ENCODE measurements at places on chromosomes 3 and 15. TPM values are rescaled to one million over a fixed set of nuclear protein-coding genes. Genes with fewer than 3 reads are reported as not detected.

Gene ARL6
- total RNA-seq = 2.0 TPM

- H3K4me1 ChIP-seq = no peaks in the 10 kb centered on the region
- no peak for DNase-seq
- no peaks in the 10 kb centered on the region for H3K36me3 ChIP-seq
- no peak overlapping the region for H3K27ac ChIP-seq
- no peak overlapping the region for H3K4me3 ChIP-seq
- no peaks in the 10 kb centered on the region for H3K27me3 ChIP-seq
Measured at GRCh38 chr3:112807685-112808084, 39.0 kb downstream of the CD200R1L start.

DNA sequence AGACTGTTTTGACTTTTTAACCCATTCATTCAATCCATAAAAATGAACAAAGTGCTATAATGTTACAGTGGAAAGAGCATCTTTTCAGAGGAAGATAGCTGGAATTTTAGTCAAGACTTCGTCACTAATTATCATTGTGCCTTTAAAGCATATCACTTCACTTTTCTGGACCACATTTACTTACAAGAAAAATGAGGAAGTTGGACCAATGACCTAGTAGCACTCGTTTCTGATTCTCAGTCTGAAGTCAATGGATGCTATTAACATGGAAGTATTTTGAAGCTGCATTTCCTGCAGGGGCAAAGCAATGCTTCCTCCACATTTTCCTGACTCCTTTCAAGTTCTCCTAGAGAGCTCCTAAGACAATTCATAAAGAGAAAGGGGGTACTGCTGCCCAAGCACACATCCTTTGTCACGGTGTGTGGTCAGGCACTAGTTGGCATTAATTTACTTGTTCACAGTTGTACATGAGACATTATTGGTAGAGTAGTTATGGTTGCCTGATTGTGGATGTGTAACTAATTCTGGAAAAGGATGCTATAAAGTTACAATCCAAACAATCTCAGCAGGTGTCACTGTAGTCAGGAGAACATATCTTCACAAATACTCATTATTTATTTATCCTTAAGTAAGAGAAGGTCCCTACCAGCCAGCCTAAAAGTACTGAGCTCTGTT, 1049.1 kb downstream of the FHIT start:
- H3K4me3 ChIP-seq = no peak overlapping the region
- DNase-seq = no peak
- no peaks in the 10 kb centered on the region for H3K27me3 ChIP-seq

DNA sequence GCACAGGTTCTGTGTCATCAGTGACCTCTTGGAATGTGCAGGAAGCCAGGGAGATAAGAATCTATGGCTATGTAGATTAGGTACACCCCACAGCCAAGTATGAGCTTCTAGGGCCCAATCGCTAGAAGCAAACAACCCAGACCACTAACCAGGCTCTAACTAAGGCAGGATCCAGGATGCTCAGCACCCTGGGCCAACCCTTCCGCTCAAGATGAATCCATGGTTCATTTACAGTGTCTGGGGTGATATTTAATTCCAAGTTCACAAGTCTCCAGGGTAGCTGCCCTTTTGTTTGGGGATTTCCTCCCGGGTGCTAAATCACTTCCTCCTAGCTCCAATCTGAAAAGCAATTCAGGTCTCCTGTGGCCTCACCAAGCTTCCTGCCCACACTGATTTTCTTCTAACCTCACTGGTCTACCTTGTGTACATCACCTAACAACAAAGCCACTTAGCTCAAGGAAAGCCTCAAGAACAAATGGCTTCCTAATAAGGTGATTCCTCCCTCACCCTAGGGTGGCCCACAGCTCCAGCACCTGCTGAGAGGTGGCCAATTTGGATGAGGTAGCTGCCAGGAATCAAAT, 2.4 kb downstream of the EHD4 start:
- no peak overlapping the region for H3K4me3 ChIP-seq
- DNase-seq = no peak
- H3K4me1 ChIP-seq = peaks cover 40% of the 10 kb centered on the region
- H3K27ac ChIP-seq = peak overlapping the region; percentile 75
- no peaks in the 10 kb centered on the region for H3K36me3 ChIP-seq
- no peaks in the 10 kb centered on the region for H3K27me3 ChIP-seq

- no peak for DNase-seq
- H3K36me3 ChIP-seq = no peaks in the 10 kb centered on the region
- H3K4me1 ChIP-seq = no peaks in the 10 kb centered on the region
- no peak overlapping the region for H3K27ac ChIP-seq
- no peak overlapping the region for H3K4me3 ChIP-seq
- H3K27me3 ChIP-seq = no peaks in the 10 kb centered on the region
Measured at GRCh38 chr3:128555098-128555825, 62.3 kb upstream of the GATA2 start.

DNA sequence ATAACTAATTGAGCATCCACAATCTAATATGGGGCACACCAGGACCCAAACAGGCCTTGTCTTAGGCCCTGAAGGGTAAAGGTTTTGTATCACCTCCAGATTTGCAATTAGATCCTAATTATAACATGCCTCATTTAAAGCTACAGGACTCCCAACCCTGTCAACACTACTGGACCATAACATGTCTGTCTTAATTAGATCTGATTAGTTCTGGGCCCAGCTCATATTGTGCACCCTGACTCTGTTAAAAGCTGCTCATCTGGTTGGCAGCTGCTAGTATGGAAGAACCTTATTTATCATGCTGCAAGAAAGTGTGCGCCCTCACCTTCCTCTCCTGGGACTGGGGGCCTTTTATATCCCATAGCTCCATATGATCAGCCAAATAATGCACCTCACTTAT, 457.8 kb downstream of the ROBO1 start:
- no peak for DNase-seq
- no peaks in the 10 kb centered on the region for H3K27me3 ChIP-seq
- no peak overlapping the region for H3K4me3 ChIP-seq
- H3K36me3 ChIP-seq = no peaks in the 10 kb centered on the region

DNA sequence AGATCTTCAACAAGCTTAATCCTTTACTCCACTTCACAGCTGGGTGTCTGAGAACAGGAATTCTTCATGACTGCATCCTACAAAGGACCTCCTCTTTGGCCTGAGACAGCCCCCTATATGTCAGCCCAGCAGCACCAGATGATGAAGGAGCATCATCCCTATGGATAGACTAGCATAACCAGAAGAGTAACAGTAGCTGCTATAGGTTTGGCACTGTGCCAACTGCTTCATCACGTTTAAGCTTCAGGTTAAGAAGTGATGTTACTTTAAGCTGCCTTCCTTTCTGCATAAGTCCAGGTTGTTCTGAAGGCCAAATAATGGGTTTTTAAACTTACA, 50.6 kb downstream of the CMSS1 start:
- H3K27ac ChIP-seq = no peak overlapping the region
- H3K36me3 ChIP-seq = peaks cover 1% of the 10 kb centered on the region
- no peak for DNase-seq
- peaks cover 27% of the 10 kb centered on the region for H3K4me1 ChIP-seq
- H3K4me3 ChIP-seq = no peak overlapping the region

DNA sequence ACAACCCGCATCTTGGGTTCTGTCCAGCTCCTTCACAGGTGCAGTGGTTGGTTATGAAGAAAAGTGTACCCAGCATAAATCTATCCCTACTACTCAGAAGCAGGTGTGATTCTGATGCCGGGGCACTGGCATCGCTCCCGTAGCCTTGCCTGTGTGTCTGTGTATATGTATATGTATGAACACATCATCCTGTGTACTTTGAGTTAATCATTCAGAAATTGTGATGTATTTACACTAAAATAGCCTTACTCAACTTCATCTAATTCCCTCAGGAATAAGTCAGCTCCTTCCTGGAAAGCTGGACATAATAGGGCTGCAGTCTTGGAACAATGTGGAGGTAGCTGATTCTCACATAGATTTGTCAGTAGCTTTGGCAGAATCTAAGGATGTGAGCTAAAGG, 6.7 kb upstream of the ZBED2 start:
- H3K27me3 ChIP-seq = no peaks in the 10 kb centered on the region
- no peaks in the 10 kb centered on the region for H3K36me3 ChIP-seq
- no peak for DNase-seq
- no peak overlapping the region for H3K4me3 ChIP-seq

GRCh38 chr15:38878026-38878425, 313.4 kb upstream of the RASGRP1 start:
- no peak overlapping the region for H3K4me3 ChIP-seq
- H3K36me3 ChIP-seq = no peaks in the 10 kb centered on the region
- H3K27me3 ChIP-seq = no peaks in the 10 kb centered on the region
- no peak for DNase-seq

GRCh38 chr3:81864272-81864671, 102.8 kb upstream of the GBE1 start:
- DNase-seq = no peak
- no peaks in the 10 kb centered on the region for H3K27me3 ChIP-seq
- no peaks in the 10 kb centered on the region for H3K4me1 ChIP-seq
- H3K27ac ChIP-seq = no peak overlapping the region

DNA sequence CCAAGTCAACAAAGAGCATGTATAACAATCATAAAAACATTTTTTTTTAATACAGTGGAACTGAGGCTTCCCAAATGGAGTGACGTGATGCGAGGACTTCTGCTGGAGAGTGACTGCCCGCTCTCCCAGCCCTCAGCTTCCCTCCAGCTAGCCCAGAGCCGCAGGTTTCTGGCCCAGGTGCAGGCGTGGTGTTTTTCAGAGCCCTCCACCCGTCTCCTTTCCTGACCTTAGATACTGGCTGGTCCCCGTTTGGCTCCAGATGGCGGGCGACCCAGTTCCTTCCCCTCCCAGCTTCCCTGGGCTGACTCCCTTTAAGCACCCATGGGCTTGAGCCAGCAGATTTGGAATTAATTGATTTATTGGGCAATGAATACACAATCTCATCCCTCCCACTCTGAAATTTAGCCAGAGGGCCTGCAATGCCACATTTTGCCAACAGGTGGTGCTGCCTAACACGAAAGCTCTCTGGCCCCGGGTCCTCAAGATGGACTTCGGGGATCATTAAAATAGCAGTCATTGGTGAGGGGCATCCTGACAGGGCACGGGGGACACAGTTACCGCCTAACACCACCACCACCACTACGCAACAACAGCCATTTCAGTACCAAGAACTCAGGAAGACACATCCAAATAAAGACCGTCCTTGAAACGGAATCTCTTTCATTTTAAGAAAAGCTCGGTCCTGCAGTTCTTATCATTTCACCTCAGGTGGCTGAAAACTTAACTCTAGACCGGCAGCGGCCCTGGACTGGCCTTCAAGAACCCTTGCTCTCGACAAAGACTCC, 47.5 kb upstream of the MUC4 start:
- no peak overlapping the region for H3K4me3 ChIP-seq
- peak; percentile 61 for DNase-seq
- no peaks in the 10 kb centered on the region for H3K27me3 ChIP-seq
- H3K36me3 ChIP-seq = no peaks in the 10 kb centered on the region
- H3K4me1 ChIP-seq = peaks cover 5% of the 10 kb centered on the region
- no peak overlapping the region for H3K27ac ChIP-seq

- peak overlapping the region; percentile 80 for H3K27ac ChIP-seq
- no peaks in the 10 kb centered on the region for H3K27me3 ChIP-seq
- H3K4me3 ChIP-seq = no peak overlapping the region
- peaks cover 13% of the 10 kb centered on the region for H3K4me1 ChIP-seq
Measured at GRCh38 chr15:74844319-74845207, 1.6 kb upstream of the ULK3 start.

Measured in Caco-2 (cell line).